ENCODE measurements at places on chromosomes 4 and X. TPM values are rescaled to one million over a fixed set of nuclear protein-coding genes. Genes with fewer than 3 reads are reported as not detected.
A peak's percentile ranks its signal among the peaks of the same experiment; 100 is the strongest.

- no peak for DNase-seq
Observed at GRCh38 chr4:92387459-92388069, 83.8 kb downstream of the GRID2 start.

DNA sequence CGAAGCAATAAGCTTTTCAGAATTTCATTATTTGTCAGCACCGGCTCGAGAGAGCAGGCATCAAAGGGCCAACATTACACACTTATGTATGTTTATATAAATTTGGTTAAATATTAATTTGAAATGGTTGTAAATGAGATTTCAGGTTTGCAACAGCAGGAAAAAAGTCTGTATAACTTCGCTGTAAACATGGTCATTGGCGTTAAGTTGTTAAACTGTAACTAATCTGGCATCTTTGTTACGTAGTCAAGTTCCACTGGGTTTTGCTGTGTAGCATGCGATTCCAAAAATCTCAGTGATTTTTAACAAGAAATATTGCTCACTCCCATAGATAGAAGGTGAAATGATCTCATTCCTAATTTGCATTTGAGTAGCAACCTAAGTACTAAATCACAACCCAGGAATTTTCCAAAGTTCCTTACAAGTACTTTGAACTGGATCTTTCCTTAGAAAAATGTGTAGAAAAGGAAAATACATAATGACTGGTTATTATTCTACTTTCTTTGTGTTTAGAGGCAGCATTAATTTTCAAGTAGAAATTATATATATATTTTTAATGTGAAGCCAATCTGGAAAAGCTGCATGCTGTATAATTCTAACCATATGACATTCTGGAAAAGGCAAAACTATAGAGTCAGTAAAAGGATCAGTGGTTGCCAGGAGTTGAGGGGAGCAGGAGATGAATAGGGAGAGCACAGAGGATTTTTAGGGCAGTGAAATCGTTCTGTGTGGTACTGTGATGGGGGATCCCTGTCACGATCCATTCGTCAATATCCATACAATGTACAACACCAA lies 222.1 kb downstream of the CBR4 start:
- no peak for DNase-seq

GRCh38 chr4:106273831-106274230 lies 42.2 kb downstream of the TBCK start:
- peak; percentile 70 for DNase-seq

GRCh38 chrX:68648960-68649359 lies 1.5 kb downstream of the STARD8 start:
- no peak for DNase-seq

DNA sequence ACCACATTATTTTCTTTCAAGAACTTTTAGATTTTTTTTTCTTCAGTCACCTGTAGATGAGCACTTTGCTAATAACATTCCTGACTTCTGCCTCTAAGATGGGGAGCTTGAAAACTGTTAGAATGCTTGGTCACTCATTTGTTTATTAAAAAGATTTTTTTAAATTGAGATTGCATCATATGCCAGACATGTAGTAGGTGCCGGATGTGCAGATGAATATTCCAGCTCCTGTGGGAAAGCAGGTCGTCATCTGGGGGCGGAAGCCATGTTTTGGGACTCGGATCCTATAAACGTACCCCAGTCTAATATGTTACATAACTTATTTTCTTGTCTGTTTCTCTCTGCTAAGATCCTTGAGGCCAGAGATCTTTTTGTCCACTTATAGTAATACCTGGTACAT lies 236.8 kb downstream of the ARHGAP10 start:
- no peak for DNase-seq

DNA sequence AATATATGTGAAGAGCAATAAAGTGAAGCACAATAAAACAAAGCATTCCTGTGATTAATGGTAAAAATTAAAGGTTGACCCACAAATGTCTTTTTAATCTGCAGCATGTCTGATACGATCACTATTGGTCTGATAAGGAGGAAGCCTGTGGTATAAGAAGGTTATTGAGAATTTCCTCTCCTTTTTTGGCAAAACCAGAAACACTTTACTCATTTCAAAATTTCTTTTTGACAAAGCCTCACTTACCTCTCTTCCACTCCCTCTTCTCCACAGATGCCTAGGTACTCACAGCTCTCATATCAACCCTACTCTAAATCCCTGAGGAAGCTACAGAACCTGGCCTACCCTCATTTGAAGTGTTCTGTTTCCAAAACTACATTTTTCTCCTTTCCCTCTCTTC lies 56.1 kb downstream of the TSPAN5 start:
- DNase-seq = no peak

DNA sequence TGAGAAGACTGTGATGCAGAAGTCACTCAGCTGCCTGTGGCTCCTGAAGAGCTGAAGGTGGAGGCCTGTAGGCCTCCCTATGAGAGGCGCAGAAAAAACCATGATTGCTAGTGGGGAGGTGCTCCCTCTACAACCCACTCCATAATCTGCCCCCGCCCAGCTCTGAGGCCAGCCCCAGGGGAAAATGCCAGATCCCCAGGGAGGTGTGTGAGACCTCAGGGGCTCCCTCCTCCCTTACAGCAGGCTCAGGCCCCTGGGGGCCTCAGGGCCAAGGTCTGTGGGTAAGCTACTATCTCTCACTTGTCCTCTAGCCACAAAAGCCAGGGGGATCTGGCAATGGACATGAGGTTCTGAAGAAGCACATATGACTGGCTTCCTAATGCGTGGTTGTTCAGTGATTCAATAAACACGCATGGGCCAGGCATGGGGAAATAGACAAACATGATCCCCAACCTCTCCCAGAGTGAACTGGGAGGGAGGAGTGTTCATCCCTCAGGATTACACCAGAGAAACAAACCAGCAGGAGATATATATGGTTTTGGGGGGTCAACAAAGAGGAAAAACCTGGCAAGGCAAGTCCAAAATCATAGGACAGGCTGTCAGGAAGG lies 51.0 kb upstream of the MTM1 start:
- no peak for DNase-seq

DNA sequence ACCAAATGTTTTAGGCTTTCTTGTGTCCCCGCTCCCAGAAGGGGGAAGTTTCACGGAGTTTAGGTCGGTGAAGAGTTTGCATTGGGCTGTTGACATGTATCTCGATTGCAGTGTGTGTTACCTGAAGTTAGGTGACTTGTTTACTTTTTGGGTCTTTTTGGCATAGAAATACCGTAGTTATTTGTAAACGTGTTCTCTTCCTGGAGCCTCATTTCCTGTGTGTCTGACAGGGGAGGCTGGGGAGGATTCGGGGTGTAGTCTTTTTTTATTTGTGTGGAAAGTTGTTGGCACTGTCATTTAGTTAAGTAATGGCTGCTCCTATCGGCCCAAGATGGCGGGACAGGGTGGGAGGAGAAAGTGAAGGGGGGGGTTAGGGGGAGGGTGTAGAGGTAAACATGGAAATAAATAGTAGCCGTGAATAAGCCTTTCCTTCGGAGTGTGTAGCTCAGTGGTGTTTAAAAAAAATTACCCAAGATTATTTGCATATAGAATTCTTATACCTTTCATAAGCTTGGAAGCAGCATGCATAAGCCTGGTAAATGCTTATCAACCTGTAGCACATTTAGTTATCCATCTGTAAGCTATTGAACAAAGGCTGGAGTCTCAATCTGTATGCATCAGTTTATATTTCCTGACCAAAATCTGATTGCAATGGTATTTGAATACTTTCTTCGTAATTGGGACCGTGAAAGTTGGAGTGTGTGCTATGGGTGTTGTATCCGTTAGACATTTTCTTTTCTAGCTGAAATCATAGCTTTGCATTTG lies 1.6 kb downstream of the KDM6A start:
- no peak for DNase-seq

- no peak for DNase-seq
Observed at GRCh38 chrX:114710571-114710970, 126.7 kb downstream of the HTR2C start.

DNA sequence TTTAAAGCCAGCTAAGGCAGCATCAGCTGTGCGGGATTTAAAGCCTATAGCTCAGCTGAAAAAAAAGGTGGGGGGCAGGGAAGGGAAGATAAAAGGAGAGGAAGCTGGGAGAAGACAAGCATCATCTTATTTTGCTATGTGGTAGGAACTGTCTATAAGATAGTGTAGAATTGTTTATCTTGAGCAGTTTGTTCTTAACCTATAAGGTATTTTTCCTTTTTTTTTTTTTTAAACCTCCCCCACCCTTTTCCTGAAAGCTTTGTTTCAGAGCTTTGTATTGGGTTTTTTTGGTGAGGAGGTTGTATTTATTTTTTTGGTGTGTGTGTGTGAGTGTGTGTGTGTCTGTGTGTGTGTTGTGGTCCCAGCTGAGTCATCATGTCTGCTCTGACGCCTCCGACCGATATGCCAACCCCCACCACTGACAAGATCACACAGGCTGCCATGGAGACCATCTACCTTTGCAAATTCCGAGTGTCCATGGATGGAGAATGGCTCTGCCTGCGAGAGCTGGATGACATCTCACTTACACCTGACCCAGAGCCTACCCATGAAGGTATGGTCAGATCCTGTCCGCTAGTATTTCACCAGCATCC lies 531 bp downstream of the RUFY3 start:
- DNase-seq = no peak

- DNase-seq = no peak
Observed at GRCh38 chr4:61397174-61397573, 197.0 kb downstream of the ADGRL3 start.

DNA sequence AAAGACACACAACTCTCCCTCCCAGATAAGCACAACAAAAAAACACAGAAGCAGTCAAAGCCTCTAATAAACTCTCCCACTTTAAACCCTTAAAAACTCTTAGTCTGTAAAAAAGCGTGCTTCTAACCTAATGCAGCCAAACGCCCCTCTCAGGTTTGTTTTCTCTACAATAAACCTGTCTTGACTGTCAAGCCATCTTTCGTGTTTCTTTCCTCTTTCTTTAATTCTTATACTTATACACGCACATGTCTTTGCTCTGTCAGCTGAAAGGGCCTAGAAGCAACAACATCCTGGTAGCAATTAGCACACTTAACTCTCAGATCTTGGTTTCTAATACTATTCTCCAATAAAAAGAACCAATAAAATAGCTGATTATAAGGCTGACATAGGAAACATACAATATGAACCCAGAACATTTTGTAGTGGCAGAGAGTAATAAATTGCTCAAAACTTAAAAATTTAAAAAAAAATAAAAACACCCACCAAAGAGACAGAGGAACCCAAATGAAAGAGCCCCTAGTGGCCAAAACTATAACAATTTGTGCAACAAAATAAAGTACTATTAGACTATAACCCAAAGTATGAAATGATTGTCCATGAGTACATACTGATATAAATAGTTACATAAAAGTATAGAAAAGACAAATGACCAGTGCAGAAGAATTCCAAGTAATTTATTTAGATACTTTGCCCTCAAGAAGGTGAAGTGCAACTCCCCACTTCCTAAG lies 440.4 kb upstream of the ADGRL3 start:
- no peak for DNase-seq

DNA sequence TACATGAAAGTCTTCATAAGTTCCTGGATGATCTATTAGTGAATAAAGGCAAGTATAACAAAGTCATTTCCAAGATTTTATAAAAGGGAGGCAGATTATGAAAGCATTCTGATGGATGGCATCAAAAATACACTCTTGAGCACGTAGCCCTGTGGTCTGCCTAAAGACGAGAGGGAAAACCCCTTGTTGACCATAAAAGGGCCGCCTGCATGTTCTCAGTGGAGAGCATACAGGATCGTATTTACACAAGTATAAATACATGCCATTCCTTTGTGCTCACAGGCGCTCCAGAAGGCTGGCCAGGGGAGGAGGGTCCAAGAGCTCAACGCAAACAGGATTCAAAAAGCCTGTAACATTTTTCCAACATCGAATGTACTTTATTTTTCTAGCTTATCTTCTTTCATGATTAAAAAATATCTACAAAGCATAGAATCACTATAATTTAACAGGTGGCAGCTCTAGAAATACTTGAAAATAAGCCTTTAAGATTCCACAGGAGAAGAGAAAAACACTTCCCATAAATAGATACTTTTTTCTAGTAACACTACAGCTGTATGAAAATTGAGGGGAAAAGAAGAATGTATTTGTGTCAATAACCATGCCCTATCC lies 29.6 kb downstream of the PDGFC start:
- peak; percentile 38 for DNase-seq

DNA sequence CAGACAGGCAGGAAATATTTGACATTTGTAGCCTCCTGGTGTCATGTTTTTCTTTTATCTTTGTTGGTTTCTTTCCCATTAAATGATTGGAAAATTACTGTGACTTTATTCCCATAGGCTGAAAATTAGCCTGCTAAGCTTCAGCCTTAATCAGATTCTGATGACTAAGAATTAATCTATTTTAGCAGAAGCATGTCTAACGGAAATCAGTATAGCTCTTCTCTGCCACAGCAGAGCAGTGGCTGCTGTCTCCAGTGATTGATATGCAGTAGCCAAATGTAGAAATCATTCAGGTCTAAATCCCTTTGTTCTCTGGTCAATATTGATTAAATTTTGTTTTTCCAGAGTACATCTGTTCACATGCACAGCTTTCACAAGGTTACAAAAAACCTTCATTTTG lies 199.3 kb downstream of the GC start:
- DNase-seq = no peak

DNA sequence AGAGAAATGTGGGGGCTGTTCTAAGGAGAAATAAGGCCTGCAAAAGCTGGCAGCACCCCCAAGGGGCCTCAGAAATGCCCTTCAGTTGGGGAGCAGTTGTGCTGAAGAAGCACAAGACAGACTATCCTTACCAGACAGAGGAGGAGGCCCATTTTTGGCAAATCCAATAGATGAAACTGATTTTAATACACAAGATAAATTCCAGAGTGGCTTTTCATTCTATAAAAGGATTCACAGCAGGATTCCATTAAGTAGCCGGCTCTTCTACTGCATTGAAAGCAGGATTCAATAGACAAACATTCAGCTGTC lies 8.1 kb downstream of the SEPTIN6 start:
- no peak for DNase-seq

- DNase-seq = no peak
Observed at GRCh38 chr4:26420913-26421312, 69.4 kb downstream of the CCKAR start.

DNA sequence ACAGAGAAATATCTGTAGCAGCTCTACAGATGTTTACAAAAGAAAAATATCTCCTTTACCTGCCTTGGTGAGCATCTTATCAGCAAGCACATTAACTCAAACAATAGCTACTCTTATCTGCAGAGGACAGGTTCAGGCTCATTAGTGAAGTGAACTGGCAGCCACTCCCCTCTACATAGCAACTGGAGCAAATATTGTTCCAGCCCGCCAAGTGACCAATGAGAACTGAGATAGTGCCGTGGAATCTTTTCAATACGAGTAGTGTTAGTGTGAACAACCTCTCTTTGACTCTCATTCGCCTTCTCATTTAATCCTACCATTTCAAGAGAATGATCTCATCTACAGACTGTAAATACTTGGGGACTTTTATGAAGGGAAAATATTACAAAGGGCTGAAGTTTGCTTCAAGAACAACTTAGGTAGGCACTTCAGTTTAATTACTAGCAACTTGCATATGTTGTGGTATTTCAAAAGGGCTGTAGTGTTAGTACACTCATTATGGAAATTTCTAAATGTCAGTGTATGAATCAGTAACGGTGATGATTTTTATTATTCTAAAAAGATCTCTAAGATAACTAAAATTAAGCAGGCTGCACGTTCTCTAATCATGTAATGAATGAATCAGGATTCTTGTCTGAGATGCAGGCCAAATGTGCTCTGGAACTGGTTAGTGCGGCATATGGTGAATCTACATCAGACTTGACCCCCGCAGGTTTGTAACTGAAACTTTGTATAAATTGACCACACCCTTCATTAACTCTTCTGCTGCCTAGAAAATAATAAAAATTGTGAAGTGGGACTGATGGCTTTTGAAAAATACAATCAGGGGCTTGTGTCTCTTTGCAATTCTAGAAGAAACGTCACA lies 72.4 kb downstream of the PALLD start:
- DNase-seq = peak; percentile 43

GYPB gene
- not detected for total RNA-seq

TMPRSS11D gene
- not detected for total RNA-seq

CTAG2 gene
- total RNA-seq = not detected

NAA11 gene
- total RNA-seq = not detected

CRMP1 gene
- 5.2 TPM for total RNA-seq

All from left lung (tissue), 14 donors.